ENCODE measurements at places on chromosomes 2 and 18.

DNA sequence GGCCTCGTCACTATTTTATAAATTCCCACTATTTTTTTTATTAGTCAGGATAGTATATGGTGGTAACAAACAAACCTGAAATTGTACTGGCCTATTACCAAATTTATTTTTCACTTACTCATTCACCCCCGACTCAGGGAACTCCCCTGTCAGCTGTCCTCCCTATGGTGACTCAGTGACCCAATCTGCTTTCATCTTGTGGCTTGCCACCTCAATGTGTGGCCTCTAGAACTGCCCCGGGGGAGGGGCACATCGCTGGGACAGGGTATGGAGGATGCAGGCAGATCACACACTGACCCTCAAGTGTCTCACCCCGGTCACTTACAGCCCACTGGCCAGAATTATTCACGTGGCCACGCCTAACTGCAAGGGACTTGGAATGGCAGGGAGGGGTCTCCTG is 71.6 kb downstream of the ACTR2 start:
- DNase-seq: peak; percentile 77

DNA sequence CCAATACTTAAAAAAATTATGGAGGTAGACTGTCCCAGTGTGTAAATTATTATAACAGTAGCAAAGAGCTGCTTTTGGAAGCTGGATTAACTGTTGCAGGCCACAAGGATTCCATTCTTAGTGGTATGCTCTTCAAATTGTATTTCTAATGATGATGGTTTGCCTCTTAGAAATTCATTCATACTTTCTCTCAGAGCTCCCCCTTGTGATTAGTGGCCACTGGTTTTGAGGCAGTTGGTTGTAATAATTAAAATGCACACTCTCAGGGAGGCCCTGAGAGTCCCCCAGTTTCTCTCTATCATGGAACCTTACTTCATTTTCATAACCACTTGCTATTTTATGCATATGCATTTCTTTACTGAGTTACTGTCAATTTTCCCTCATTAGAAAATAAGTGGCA is 122.5 kb downstream of the PLA2R1 start:
- peak; percentile 57 for DNase-seq

DNA sequence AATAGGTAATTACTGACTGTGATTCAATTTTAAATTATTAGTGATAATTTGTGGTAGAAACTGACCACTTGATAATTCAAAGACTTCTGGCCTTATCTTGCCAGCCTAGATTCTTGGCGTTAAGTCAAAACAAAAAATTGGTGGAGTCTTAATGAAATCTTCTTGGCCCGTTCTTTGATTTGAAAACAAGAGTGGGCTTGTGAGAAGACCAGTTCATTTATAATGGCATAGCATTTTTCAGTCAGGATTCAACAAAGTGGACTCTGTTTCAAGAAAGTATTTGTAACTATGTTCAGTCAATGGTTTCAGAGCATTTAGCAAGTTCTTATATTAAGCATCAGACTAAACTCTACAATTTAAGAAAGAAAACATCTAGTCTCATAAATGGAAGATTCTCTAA is 26.0 kb downstream of the ITGA4 start:
- DNase-seq: no peak

DNA sequence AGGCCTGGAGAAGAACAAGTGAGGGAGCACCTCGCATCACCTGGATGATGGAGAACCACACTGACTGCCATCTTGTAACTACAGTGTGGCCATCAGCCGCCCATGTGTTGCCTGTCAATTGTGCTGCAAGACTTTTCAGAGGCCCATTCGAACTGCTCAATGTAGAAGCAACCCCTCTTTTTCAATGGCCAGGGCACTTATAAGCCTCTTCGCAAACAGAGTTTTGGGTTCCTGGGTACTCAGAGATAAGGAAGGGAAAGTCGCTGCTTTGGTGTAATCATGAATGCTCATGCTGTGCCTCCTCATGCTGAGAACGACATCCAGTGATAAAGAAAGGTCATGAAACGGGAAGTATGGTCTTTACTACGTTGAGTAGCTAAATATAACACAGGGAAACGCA is 143.9 kb upstream of the SLC39A10 start:
- DNase-seq: peak; percentile 38

- peak; percentile 13 for DNase-seq
Measured at GRCh38 chr18:56569416-56569815, 69.0 kb downstream of the TXNL1 start.

Measured in NB4 (cell line).